ENCODE measurements at places on chromosomes 5 and 9.
A peak's percentile ranks its signal among the peaks of the same experiment; 100 is the strongest.

- DNase-seq, result peak; percentile 32
Measured at GRCh38 chr5:135977375-135977928, 22.7 kb upstream of the LECT2 start.

DNA sequence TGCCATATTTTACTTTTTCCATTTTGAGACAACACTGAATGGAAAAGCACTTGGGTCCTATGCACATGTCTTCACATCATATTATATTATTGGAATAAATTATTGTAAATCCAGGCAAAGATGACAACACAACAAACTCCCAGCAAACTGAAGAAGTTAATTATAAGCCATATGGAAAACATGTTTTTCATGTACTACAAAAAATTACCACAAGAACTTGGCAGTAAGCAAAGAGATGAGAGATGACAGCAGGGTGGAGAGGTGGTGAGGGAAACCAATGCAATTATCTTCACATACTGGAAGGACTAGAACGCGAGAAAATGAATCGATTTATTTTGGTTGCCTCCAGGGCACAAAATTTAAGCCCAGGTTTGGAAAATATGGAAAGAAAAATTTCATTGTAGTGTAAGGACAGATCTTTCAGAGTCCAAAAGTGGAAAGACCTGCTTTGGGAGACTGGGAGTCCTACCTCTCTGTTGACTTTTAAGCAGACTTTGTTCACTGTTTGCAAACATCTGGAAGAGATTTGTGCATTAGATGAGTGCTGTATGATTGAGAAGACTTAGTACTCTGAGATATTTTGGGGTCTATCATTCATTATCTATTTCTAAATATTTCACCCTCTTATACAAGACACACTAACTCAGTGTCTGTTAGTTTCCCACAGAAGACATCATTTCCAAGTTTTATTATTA, 138.0 kb downstream of the TMEM232 start:
- no peak for DNase-seq

GRCh38 chr5:32201122-32201753, 27.1 kb upstream of the GOLPH3 start:
- no peak for DNase-seq

DNA sequence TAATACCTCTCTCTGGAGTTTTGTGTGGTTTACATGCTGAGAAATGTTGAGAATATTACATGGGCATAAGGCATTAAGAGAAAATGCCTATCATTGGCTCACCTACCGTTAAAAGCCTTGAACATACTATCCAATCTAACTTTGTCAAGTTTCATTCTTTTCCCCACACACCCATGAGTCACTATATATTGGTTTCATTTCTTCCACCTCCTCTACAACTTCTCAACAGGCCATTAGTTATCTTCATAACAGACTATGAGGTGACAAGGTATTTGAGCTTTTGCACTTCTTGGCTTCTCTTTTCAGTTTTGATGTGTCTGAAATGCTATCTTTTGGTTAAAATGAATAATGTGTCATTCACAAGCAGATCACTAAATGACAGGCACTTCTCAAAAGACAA, 288.0 kb downstream of the KCNN2 start:
- no peak for DNase-seq

DNA sequence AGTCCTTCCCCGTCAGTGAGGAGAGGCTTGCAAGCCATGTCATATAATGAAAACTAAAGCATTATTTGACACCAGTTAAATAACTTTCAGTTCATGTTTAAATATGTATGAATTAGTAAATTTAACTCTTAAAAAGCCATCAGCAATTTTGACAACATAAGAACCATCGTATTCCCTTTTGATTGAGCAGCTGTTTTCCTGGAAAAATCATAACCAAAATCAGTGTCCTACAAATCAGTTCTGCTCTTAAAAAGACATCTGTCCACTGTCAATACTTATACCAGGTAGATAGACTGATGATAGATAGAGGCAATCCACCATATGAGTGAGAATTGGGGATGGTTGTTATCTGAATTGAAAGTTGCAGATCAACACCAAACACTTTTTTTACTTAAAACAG, 2.3 kb downstream of the DIRAS2 start:
- no peak for DNase-seq

- DNase-seq, result no peak
Measured at GRCh38 chr9:123615381-123615780, 259.4 kb downstream of the CRB2 start.

Data from tibial nerve (tissue), 4 donors.